ENCODE measurements at places on chromosomes 6 and 20.

DNA sequence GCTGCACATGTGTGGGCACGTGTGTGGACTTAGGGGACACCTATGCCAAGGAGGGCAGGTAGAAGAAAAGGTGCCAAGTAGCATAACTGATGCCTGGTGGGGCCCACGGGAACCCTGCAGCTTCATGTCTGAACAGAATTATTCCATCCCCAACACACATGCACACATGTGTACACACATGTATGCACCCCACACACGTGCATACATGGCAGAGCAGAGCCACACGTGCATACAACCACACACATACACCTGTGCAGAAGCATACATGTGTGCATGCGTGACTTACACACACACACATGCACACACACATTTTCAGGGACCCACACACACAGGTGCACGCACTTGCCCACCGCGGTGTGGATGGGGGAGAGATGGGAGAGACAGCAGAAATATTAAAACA is 51.7 kb upstream of the CHRNA4 start:
- no peak for DNase-seq

GRCh38 chr6:129476810-129477209 is 233.2 kb downstream of the ARHGAP18 start:
- no peak for DNase-seq

GRCh38 chr6:7631466-7631865 is 41.5 kb downstream of the SNRNP48 start:
- no peak for DNase-seq

DNA sequence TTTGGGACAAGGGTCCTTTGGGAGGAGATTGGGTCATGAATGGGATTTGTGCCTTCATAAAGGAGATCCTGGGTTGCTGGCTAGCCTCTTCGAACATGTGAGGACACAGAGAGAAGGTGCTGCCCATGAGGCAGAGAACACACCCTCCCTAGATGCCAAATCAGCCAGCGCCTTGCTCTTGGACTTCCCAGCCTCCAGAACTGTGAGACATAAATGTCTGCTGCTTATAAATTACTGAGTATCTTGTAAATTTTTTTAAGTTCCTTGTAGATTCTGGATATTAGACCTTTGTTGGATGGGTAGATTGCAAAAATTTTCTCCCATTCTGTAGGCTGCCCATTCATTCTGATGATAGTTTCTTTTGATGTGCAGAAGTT is 297.5 kb upstream of the FOXQ1 start:
- no peak for DNase-seq

- DNase-seq, result peak; percentile 90
These were observed 41.4 kb downstream of the DTNBP1 start for GRCh38 chr6:15621203-15622044.

DNA sequence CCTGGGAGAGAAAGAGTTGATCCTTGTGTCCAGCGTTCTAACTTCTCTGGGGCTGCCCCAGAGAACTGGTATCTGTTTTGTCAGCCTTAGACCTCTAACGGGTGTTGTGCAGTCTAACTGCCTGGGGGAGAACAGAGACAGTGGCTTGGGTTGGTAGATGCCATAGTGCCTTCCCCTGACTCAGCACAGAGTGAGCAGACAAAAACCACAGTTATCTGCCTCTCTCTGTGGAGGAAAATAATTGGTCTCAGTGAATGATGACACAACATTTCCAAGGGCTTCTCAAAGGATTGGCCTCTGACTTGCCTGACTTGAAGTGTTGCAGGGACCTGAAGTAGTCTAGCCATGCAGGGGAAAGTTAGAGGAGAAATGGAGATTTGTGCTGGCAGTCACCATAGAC is 226.2 kb upstream of the MAN1A1 start:
- no peak for DNase-seq

DNA sequence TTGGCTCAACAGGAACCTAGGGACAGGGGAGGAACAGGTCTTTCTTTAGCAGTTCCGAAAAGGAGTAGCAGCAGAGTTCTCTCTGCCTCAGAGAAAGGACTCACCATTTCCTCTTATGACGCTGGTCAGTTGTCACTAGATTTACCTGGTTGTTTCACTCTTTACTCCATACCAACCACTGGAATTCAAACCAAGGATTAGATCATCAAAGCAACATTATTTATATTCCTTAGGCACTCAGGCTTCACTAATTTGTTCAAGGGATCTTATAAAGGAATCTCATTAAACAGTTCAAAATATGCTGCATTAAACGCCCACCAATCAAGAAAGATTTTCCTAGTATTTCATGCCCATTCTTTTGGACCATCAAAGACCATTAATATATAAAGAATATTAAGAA is 1129.5 kb upstream of the MAP3K7 start:
- DNase-seq, result no peak

DNA sequence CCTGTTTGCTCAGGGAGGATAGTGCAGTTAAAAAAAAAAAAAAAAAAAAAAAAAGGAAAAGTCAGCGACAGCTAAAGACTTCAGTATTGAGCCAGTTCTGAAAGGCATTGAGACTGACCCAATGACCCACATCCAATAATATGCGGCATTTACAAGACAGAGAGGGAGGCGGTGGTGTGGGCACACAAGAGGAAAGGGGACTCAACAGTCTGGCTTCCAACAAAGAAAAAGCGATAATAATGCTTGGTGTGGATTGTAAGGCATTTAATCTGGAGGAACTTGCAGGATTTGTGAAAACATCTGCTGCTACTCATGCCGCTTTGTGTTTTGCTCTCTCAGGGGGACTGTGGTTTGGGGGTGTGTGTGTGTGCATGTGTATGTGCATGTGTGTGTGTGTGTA is 784.3 kb upstream of the CHD6 start:
- peak; percentile 34 for DNase-seq

DNA sequence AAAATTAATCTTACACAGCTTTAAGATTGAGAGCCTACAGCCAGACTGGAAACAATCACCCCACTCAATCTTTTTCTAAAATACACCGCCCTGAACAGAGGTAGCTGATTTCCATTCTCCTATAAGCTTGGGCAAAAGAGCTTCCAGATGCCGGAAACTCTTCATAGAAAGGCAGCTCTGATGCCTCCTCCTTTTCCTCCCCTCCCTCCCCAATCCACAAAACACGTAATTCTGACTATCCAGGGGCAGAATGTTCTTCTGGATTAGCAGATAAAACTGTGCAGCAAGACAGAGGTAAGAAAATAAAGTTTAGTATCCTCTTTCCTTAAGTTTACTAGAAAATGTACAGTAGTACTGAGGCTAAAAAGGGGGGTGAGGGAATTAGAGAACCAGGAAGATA is 15.8 kb downstream of the ADNP start:
- no peak for DNase-seq

GRCh38 chr6:110999634-111000270 is 17.9 kb downstream of the RPF2 start:
- no peak for DNase-seq

GRCh38 chr6:126145351-126145750 is 159.0 kb downstream of the TRMT11 start:
- no peak for DNase-seq

GRCh38 chr6:3336066-3336786 is 77.5 kb downstream of the PSMG4 start:
- no peak for DNase-seq

DNA sequence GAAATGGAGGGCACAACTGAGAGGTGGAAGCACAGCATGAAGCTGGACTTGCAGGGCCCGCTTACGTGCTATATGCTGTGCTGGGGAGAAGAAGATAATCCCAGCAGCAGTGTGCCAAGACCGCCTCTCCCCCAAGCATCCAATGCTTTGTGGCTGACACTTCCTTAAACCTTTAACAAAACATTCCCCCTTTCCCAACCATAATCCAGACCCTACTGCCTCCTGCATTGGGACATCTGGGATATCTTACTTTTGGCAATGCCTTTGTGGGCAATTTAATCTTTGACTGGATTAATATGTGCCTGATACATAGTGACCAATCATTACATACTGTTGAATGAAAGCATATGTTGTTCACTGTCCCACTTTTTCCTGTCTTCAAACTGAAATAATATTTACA is 3.1 kb upstream of the TENT5A start:
- peak; percentile 3 for DNase-seq

DNA sequence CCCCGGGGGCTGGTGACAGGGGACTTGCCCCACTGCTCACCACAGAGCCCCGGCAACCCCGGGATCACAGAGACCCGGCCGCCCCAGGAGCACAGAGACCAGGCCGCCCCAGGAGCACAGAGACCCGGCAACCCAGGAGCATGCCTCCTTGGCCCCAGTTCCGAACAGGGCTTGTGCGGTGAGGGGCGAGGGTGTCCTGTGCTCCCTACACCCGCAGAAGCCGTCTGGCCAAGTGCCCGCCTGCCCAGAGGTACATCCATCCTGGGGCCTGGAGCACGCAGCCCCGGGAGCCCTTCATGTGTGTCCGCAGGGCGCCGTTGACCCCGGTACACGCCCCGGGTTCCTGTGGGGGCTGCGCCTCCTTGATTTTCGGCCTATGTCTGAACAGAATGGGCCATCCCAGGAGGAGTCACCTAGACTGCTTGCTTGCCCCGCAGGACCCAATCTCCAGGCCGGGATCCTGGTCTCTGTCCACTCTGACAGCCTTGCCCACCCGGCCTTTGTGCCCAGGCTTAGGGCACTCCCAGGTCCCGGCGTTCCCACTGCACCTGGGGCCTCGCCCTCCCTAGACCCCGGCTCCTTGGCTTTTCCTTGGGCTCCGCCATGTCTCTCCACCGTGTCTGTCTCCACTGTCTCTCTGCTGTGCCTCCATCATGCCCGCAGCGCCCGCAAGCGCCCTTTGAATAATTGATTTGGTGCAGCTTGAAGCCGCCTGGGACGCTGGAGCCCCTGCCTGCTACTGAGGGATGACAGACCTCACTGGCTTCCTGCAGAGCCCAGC is 219.8 kb downstream of the ERMARD start:
- DNase-seq, result no peak

DNA sequence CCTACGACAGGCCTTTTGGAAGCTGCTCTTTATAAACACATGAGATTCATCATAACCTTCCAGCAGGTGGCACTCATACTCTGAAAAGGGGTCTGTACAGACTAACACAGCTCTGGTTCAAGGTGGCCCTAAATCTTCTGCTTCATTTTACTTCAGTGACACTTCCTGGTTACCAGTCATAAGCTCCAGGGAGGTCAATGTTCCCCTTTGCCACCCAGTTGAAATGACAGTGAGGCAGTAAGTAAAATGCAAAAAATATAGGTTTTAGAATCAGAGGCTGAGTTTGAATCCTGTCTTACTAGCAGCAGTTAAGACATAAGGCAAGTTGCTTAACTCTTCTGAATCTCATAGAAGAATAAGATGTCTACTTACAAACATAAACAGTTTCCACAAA is 132.8 kb downstream of the CDK19 start:
- peak; percentile 93 for DNase-seq

DNA sequence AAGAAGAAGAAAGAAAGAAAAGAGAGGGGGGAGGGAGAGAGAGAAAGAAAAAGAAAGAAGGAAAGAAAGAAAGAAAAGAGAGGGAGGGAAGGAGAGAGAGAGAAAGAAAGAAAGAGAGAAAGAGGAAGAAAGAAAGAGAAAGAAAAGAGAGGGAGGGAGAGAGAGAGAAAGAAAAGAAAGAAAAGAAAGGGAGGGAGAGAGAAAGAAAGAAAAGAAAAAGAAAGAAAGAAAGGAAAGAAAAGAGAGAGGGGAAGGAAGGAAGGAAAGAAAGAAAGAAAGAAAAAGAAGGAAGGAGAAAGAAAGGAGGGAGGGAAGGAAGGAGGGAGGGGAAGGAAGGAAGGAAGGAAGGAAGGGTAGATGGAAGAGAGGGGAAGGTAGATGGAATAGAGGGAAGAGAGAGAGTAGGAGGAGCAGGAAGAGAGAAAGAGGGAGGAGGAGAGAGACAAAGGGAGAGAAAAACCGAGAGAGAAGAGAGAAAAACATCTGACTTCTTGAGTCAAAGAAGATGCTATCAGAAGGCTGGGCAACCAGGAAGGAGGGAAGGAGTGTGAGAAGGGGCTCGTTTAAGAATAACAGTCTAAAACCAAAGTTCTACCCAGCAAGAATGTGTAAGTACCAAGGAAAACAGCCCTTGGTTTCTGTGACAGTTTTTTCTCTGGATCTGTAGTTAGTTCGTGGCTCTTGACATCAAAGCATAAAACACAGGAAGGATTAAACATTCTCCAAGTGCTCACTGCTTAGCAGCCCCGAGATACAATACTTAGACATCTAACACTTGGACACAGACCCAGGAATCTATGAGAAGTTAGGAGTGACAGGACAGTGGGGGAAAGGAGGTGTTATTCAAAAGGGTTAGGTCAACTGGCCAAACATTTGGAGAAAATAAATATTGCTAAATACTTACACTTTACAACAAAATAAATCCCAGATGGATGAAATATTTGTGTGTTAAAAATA is 131.9 kb upstream of the STMND1 start:
- no peak for DNase-seq

DNA sequence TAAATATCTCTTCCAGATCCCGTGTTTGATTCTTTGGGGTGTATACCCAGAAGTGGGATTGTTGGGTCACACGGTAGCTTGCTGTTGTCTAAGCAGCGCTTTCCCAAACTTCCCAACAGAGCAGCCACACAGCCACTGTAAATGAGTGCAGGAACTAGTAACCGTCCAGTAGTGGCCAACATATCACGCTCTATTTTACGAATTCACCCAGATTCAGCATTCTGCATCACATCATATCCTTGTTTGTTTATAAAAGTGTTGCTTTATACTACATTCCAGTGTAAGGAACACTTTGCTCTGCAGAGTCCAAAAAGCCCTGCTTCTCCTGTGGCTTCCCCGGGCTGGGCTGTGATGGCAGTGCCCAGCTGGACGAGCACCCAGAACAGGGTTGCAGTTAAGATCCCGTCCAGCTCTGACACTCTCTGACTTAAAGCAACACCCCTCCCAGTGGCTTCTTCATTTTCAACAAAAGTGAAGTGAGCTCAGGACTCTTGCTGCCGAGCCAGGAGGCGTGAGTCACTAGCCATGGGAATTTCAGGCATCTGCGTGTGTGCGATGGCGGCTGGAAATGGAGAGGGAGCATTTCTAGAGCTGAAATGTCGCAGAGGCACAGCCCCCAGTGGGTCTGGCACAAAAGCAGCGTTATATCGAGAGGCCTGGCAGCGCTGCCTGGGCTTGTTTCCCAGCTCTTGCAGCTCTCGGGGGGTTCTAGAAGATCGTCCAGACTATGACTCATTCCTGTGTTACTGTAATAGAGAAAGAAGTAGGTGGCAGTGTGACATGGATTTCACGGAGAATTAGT is 216.3 kb upstream of the ECI2 start:
- no peak for DNase-seq

DNA sequence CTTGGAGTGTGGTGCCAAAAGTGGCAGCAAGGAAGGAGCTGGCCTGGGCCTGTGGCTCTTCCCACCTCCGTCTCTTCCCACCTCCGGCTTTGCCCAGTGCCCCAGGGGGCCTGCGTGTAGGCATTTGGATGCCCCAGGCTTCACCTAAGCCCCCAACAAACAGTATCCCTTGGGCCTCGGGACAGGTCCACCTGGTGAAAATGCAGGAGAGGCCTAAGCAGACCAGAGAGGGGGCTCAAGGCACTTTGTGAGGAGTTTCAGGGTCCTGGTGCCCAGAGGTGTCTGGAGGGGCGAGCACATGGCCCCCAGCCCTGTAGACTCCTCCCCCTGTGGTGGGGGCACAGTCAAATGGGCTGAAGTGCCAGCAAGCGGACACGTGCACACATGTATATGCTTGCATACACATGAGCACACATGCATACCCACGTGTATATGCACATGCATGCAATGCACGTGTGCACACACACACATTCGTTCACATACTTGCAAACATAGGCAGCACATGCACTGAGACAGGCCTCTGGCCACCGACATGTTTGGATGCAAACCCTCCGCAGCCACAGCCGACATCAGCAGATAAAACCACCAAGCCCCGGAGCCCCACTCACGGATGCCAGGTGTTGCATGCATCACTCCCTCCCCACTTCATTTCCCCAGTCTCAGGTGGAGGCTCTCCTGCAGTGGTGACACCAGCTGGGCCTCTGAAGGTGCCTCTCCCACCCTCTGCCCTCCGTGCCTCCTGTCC is 124.5 kb downstream of the TAF4 start:
- DNase-seq, result no peak

- no peak for DNase-seq
These were observed 17.1 kb upstream of the BPI start for GRCh38 chr20:38286586-38287531.
